ENCODE measurements at places on chromosomes 13 and 19.

- no peak for DNase-seq
Observed at GRCh38 chr19:16376241-16376640, 51.6 kb downstream of the KLF2 start.

DNA sequence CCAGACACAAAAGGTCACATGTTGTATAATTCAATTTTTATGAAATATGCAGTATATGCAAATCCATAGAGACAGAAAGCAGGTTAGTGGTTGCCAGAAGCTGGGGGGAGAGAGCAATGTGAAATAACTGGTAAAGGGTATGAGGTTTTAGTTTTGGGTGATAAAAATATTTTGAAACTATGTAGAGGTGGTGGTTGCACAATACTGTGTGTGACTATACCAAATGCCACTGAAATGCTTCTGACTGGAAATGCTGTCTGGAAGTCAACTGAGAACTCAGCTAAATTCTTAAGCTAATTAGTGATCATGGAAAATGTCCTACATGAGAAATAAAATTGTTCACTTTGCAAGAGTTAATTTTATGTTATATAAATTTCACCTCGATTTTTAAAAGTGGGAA, 65.3 kb upstream of the RXFP2 start:
- DNase-seq, result peak; percentile 53

DNA sequence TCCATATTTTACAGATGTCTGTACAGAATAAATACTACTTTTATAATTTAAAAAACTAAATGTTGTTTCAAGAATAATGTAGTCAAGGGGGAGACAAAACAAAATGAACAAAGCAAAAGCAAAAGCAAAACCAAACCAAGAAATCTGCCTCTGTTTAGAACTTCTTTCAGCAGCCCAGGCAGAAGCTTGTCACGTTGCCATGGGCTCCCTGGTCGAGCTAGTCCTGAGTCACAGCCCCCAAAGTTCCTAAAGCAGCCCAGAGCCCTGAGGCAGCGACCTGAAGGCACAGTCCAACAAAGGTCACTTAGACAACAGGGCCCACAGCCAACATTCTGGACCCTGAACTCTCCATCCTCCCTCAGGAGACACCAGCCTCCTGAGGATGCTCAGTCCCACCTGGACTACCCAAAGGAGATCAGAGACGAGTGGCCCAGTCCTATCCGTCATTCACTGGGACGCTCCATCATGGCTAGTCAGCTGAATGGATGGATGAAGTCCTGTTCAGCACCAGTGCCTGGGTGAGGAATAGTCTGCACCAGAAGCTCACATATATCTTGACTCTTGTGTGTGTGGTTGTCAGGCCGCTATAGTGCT, 41.7 kb downstream of the SIAH3 start:
- no peak for DNase-seq

DNA sequence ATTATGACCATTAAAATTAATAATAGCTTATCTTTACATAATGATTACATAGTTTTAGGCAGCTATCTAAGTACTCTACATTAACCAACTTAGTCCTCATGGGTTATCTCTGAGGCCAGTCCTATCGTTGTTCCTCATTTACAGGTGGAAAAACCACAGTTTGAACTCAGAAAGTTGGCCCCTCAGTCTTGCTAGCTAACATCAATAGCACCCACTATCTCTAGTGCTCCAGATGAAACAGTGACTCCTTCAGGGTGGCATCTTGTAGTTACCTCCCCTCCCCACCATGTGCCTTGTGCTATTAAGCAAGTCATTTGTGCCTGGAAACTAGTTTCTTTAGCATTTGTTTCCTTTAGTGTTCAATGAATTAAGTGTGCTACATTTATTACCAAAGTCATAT, 1086.7 kb downstream of the EFNB2 start:
- DNase-seq, result no peak

DNA sequence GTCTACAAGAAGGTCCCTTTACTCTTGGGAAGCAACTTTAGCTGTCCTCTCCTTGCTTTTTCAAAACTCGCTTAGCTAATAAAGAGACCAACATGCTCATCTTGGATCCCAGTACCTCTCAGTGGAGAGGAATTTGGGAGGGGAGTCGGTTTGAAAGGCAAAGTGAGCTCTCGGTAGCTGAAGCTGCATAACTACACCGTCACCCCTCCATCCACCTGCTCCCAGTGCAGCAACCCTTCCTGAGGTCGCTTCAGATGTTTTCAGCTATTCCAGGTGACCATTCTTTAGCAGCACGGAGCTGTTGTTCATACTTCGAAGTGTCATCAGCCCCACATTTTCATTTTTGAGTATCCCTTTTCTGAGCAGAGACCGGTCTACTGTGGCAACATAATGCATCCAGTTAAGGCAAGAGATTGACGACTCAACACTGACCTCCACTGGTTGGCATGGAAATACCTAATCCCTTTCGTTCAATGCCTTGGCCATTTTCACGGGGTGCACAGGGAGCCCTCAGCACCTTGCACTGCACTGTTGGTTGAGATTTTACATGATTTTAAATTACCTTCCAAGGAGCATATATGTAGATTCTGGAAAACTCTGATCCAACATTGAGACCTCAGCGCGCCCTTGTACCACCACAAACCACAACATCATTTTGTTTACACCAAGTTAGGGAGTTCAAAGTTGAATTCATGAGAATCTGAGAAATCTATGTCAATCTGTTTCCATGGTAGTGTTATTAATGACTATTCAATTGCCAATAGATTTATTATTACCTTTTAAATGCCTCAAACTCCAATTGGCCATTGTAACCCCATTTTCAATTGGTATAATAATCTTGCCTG, 42.2 kb downstream of the DLEU7 start:
- DNase-seq, result peak; percentile 87

Measured in fibroblast of upper back skin (primary cell).